ENCODE measurements at places on chromosomes 7 and 10. TPM values are rescaled to one million over a fixed set of nuclear protein-coding genes. Genes with fewer than 3 reads are reported as not detected.
A peak's percentile ranks its signal among the peaks of the same experiment; 100 is the strongest.

Gene ATRNL1
- total RNA-seq: 8.0 TPM

Gene PDE1C
- total RNA-seq: 2.6 TPM

Gene ADCYAP1R1
- not detected for total RNA-seq

Gene UNCX
- total RNA-seq: not detected

Gene RNF133
- 0.70 TPM for total RNA-seq

Gene GIMAP8
- 16.7 TPM for total RNA-seq

Gene BBIP1
- total RNA-seq: 14.4 TPM

Gene PRLHR
- not detected for total RNA-seq

GRCh38 chr10:131667561-131667960 lies 233.2 kb upstream of the PPP2R2D start:
- no peak for DNase-seq

DNA sequence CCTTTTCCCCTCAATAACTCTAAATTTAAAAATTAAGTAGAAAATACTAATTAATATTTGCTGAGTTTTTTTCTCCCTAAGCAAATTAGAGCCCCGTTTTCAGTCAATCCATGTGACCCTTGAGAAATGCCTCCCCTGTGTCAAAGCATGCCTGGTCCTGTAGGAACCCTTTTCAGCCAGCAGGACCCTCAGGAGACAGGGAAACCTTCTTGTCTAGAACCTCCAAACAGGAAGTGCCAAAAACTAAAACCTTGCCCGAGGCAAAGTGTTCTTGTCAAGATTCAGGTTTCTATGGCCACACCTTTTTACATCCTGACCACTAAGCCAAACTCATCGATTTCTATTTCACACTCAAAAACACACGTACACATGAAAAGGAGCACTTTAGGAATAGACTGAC lies 60.1 kb upstream of the NFE2L3 start:
- no peak for DNase-seq

GRCh38 chr10:48782386-48782785 lies 97.7 kb downstream of the WDFY4 start:
- DNase-seq: no peak

DNA sequence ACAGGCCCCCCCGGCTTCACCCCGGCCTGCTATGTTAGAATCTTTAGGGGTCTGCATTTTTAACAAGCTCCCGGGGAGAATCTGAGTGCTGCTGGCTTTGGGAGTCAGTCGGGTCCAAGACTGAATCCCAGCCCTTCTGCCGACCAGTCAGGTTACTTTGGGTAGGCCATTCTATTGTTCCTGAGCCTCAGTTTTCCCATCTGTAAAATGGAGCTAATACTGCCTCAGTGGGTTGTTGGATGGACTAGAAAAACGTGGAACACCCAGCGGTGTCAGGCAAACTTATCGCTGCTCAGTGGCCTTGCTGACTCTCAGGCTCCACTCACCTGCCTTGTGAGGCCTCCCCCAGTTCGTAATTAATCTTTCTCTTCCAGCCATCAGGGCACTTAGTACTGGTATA lies 11.7 kb downstream of the TBATA start:
- no peak for DNase-seq

DNA sequence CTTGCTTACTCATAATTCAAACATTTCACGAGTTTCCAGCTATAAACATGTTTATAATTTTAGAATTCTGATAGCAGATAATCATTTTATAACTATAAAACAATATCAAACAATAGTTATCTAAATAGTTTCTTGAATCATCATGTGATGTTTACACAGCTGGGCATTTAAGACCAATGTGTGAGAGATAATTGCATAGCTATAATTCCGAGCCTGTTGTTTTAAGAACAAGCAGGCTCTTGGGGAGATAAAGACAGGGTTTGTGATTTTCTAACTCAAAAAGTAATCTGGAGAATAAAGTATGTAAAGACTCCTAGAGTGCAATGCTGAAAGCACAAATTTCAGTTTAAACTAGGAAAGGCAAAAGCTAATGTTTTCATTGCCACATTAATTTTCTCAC lies 331.2 kb downstream of the LRRTM3 start:
- DNase-seq: no peak

DNA sequence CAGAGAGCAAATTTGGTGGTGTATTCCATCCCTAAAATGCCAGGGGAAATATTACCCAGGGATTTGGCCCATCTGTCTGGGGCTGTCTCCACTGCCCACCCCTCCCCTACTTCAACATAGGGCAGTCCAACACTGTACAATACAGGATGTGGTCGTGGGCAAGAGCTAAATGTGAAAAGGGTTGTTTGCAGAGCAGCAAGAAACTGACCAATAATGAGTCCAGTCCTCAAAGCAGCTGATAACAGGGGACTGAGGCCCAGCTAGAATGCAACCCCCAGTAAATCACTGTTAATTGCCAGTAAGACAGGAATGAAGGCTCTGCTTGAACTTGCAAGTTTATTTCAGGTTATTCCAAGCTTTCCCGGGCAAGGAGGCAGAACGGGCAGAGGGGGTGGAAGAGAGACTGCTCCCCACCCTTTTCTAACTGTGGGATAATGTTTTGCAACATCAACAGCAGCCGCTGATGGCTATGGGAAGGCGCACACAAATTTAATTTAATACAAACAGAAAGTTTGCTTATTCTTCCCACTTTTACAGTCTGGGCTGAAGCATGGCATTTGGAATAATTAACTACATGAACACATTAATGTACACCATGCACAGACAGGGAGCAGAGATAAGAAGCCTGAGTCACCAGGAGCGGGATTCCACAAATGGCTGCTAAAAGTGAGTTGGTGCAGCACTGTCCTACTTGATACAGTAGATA lies 36.8 kb downstream of the AFAP1L2 start:
- DNase-seq: no peak

GRCh38 chr7:105353752-105354328 lies 34.9 kb downstream of the SRPK2 start:
- DNase-seq: no peak

DNA sequence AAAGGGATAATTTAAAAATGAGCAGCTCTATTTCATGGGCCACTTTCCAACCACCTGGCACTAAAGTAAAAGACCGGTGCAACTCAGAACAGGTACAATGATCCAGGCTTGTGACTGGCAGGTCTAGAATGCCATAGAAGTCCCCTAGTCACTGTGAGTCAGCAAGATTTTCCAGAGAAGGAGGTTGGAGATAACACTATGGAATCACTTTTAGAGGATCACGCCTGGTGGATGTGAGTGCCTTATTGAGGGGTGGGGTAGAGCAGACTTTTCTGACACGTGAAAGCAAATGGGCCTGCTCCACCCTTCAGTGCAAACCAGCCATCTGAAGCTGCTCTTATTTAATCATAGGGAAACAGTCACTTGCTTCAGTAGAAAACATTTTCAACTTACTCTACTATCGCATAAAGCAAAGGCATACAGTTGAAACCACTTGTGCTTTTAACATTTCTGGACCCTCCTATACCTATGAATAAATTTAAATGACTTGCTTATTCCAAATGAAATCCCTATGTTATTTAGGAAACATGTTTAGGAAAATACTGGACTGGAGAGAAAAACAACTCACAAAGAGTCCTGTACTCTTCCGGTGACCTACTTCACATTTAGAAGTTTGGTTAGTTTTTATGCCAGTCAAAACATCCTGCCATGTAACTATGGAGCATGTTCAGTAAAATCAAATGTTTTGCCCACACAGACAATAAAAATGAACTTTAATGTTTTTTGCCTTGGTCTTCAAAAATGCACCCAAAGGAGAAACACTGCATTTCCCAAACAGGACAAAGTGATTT lies 21.5 kb upstream of the AKR1C1 start:
- DNase-seq: peak; percentile 10

DNA sequence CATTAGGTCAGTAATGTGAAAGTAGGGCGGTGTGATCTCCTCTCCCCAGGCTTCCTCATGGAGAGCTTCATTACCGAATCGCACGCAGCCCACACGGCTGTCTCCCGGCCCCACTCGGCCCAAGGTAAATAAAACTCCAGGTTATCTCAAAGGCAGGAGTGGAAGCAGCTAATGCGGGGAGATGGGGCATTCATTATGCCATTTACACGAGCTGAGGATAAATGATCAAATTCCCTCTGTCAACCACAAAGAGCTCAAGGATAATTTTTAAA lies 93.5 kb downstream of the ADARB2 start:
- DNase-seq: no peak

DNA sequence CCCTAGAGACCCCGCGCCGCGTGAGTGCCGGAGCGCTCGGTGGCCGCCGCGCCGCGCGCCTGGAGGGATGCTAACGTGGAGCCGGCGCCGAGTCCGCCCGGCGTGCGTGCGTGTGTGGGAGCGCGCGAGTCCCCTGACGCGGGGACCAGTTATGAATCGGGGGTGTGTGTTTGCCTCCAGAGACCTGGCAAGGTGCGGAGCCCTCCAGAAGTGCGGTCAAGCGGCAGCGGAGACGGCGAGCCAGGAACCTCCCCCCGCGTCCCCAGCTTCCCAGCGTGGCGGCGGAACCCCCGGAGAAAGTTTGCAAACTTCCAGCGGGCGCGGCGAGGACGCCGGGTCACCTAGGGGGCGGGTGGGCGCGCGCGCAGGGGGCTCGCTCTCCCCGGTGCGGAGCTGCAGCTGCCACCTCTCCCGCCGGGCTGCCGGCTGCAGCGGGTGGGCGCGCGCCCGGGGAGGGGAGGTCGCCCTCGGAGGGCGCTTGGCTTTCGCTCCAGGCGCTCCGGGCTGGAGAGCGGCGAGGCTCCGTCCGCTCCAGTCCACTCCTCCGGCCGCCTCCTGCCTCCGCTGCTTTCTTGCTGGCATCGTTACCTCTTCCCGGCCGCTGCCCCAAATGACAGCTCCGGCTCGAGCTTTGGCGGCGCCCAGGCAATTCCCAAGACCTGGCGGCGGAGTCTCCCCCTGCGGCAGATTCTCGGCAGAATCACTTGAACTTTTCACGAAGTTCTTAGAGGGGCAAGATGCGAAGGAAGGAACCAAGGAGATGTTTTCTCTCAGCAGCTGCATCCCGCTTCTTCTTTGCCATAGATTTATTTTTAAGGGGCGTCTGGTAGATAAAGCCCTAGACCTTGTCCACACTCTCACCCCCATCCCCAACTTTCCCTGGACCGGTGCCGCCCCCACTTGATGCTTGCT lies 2.3 kb upstream of the CREB5 start:
- no peak for DNase-seq

DNA sequence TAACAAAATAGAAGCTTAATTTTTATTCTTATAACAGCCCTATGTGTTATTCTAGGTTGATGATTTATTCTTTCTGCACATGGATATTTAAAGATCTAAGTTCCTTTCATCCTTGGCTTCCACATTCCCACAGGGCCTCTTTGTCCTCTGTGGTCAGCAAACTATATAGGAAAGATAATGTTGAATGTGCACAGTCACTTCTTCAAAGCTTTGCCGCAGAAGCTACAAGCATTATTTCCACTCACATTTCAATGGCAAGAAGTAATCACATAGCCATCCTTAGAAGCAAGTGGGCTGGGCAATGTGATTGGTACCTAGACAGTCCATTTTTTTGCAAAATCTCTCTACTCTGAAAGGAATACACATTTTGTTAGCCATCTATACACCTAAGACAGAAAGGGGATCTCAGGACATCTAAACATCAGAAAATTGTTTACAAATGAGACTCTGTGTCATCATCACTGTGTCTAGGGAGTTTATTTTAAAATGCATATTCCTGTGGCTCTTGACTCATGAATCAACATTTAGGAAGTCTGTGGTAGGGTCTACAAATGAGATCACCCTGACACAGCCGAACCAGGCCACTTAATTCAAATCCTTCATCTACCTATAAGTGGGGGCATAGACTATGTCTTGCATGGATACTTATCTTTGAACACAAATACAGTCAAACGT lies 1060.5 kb downstream of the XPNPEP1 start:
- DNase-seq: no peak
